Thoracic aorta (tissue), 2 donors: ENCODE measurements at places on chromosomes 5 and 9. TPM values are rescaled to one million over a fixed set of nuclear protein-coding genes. Genes with fewer than 3 reads are reported as not detected.

GRCh38 chr5:101206534-101206933 lies 303.5 kb upstream of the ST8SIA4 start:
- no peak overlapping the region for H3K27ac ChIP-seq
- no peaks in the 10 kb centered on the region for H3K36me3 ChIP-seq
- no peak overlapping the region for H3K4me3 ChIP-seq
- no peak for DNase-seq
- no peaks in the 10 kb centered on the region for H3K27me3 ChIP-seq

GRCh38 chr5:139995929-139996328 lies 47.2 kb downstream of the NRG2 start:
- H3K4me3 ChIP-seq, result no peak overlapping the region
- H3K27ac ChIP-seq, result no peak overlapping the region
- H3K36me3 ChIP-seq, result no peaks in the 10 kb centered on the region
- H3K27me3 ChIP-seq, result no peaks in the 10 kb centered on the region
- no peaks in the 10 kb centered on the region for H3K4me1 ChIP-seq

DNA sequence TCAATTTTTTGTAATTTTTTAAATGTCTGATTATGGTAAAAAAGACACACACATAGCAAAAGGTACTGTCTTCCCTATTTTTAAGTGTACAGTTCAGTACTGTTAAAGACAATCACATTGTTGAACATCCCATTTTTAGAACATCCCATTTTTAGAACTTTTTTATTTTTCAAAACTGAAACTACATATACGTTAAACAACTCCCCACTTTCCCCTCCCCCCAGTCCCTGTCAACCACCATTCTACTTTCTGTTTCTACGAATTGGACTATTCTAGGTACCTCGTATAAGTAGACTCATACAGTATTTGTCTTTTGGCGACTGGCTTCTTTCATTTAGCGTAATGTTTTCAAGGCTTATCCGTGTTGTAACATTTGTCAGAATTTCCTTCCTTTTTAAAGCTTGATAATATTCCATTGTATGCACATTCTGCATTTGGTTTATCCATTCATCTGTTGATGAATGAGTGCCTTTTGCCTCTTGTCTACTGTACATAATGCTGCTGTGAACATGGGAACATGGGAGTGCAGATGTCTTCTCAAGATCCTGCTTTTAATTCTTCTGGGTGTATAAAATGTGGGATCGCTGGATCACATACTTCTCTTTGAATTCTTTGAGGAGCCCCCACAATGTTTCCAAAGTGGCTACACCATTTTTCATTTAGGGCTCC lies 154.0 kb downstream of the PIK3R1 start:
- no peak overlapping the region for H3K4me3 ChIP-seq
- H3K27ac ChIP-seq, result no peak overlapping the region

GRCh38 chr5:124910354-124911016 lies 164.0 kb upstream of the ZNF608 start:
- H3K36me3 ChIP-seq, result no peaks in the 10 kb centered on the region
- H3K4me3 ChIP-seq, result no peak overlapping the region
- no peaks in the 10 kb centered on the region for H3K27me3 ChIP-seq
- H3K27ac ChIP-seq, result no peak overlapping the region
- no peak for DNase-seq
- H3K4me1 ChIP-seq, result peaks cover 28% of the 10 kb centered on the region

Gene RORB
- total RNA-seq, result 0.81 TPM

Gene PLPPR1
- not detected for total RNA-seq

Gene SIGMAR1
- total RNA-seq, result 131 TPM
